ENCODE measurements at places on chromosomes 7 and 10.

DNA sequence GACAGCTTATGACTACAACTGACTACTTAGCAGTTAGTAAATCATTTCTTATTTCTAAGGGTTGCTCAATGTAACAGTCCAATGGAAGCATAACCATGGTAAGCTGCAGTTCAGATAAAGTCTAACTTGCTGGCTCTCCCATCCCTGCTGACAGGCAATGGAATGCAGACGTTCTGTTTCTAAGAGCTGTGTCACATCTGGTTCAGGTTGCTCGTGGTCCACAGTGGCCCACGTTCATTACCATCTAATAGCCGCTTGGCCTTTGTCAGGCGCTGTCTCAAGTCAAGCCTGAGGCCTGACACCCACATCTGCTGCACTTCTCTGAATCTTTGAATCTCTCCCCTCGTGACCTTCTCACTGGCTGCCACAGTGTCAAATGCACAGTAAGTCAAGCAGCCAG is 240.8 kb downstream of the FGFR2 start:
- DNase-seq = no peak

DNA sequence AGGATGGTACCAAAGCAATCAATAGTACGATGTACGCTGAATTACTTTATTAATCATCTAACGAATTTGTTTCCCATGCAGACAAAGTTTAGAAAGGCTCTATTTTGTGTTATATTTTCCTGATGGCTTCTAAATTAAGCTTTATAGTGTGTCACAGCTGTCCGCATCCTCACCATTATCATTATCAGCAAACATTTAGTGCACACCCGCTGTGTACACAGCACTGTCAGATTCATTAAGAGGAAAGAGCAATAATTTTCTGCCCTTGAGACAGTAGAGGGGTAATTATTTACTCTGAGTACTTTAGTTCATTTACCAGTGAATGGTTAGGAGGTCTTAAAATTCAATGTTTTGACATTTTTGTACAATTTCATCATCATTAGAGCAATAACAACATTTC is 233.3 kb upstream of the PTPRZ1 start:
- DNase-seq = no peak

DNA sequence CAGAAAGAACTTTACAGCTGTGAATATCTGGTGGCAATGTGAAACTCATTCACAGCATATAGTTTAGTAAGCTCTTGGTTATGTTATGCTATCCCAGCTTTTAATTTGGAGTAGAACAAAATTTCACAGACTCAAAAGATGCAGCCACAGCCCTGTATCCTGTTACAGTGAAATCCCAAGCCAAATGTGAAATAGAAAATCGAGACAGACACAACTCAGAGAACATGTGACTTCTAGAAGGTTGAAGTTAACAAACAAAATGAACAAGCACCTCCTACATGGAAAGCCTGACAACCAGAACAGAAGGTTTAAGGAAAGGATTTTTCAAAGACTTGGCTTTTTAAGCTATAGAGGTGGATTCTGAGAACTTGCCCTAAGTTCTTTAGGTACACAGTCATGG is 39.6 kb downstream of the JAZF1 start:
- no peak for DNase-seq

DNA sequence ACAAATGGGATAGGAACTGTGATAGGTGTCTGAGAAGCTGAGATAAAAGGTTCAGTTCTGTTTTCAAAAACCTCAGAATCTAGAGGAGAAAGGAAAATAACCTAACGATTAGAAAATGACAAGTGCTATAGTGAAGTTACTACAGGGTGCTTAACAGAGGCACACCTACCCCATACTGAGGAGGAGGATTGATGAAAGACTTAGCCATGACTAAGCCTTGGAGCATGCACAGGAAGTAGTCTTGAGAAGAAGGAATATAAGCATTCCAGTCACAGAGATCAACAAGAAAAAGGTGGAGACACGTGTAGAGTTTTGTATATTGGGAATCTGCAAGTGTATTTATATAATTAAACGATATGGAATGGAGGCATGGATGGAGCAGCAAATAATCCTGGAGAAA is 1225.5 kb upstream of the CELF2 start:
- DNase-seq = no peak

DNA sequence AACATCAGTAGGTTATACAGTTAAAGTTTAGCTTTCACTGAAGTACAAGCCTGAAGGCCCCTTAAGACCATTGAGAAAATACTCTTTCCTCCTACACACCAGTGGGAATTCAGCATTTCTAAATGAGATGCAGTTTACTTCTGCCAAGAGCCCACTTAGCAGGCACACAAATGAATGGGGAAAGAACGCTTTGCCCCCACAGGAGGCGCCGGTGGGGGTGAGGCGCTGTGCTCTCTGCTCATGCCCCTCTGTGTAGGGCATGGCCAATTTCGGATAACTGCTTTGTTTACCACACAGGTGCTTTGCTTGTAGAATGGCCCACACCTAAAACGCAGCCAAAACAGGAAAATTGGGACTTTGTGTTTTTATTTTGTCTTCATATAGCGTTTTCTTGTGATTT is 15.9 kb upstream of the LAT2 start:
- no peak for DNase-seq

DNA sequence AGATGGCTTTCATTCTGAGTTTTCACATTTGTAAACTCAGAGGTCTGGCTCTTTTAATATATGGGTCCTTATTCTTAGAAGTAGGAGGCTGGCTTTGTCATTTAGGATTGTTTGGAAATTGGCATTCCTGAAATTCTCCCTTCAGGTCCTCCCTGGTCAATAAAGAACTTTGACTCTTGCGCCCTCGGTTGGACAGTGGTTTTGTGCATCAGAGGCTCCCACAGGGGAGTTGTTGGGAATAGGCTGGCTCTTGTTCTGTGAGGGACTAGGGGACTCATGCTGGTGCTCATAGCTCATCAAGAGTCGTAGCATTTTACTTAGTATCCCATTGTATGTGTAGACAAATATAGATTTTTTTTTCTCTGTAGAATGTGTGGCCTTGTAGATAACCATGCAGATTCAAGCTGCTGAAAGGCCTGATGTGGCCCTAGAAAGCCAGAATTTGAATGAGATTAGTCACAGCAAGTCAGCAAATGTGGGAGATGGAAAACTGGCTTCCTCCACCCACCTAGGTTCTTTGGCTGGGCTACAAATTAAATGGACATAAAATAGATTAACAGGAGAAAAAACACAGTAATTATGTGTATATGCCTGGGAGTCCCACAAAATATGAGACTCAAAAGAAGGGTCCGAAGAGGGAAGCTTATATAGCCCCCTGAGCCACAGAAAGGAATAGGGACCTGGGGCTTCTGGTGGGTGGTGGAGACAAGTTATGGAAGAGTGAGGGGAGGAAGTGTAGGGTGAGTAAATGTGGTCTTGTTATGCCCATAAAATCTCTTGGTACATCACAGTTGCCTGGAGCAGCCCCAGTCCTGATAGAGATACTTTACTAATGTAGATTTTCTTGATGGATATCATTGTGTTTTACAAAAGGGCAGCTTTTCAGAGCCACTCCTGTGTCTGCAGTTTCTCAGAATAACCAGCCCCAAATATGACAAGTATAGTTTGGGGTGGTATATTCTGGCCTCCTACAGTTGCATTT is 94.6 kb upstream of the BTBD16 start:
- DNase-seq = no peak

DNA sequence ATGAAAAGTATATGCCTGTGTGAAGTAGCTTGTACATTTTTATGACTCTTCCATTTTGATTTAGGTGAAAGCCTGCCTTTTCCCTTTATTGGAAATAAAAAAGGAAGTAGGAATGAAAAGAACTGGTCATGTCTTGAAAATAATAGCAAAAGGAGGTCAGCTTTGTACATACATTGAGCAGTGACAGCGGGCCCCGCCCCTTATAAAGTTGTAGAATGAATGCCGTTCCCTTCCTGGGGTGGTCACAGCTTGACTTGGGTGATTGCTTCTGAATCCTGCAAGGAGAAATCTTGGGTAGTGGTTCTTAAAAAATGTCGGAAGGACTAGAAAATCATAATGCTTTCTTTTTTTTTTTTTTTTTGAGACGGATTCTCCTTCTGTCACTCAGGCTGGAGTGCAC is 31.7 kb downstream of the CAMK1D start:
- DNase-seq = no peak

DNA sequence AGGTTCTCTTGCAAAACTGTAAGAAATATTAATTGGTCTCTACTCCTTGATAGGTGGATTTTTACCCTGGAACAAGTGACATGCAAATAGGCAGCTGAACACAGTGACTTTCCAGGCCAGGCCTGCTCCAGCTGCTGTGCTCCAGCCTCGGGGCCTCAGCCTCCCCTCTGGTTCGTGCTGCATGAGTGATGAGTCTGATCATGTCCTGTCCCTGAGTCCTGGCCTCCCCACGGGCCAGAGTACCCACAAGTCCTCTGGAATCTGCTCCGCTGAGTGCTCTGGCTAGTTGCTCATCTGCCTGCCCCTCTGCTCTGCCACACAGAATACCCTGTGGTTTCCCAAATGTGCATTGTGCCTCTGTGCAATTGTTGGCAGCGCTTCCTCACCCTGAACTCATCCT is 80.1 kb upstream of the PDZD8 start:
- no peak for DNase-seq

GRCh38 chr10:66719483-66719882 is 206.4 kb upstream of the LRRTM3 start:
- no peak for DNase-seq

- no peak for DNase-seq
These were observed 141.4 kb upstream of the RET start for GRCh38 chr10:42935466-42935865.

GRCh38 chr7:120838281-120838682 is 19.7 kb downstream of the TSPAN12 start:
- DNase-seq = no peak
